ENCODE measurements at places on chromosomes 12 and 14.
A peak's percentile ranks its signal among the peaks of the same experiment; 100 is the strongest.

- DNase-seq, result no peak
These were observed 36.0 kb upstream of the PLEKHG6 start for GRCh38 chr12:6274231-6275221.

- DNase-seq, result no peak
These were observed 50.4 kb downstream of the CHGA start for GRCh38 chr14:92973261-92973797.

DNA sequence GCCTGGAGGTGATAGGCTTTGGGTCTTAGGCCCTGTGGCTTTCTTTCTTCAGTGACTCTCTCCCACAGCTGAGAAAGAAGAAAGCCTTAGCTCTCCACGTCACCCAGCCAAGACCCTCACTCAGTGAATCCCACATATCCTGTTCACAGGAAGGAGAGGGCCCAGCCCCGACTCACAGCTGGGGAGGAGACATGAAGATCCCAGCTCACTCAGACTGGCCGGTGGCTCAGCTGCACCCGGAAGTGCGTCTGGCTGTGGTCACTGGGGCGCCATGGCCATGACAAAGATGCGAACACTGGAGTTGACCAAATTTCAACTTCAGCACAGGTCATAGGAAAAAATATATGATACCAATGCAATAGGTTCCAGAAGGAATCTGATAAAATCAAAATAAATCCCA lies 14.2 kb downstream of the DLK1 start:
- no peak for DNase-seq

DNA sequence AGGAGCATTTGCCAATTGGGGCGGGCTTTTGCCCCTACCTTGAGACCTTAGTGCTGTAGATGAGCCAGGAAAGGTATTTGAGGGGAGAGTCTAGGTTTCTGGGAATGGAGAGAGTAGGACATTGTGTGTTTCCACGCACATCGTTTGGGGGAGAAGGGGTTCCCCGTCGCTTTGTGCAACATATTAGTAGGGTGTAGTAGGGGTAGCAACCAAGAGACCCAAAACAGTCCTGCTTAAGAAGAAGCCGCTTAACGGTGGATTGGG lies 694 bp upstream of the PTGES3 start:
- no peak for DNase-seq

GRCh38 chr14:56608689-56609088 lies 29.1 kb downstream of the TMEM260 start:
- no peak for DNase-seq

GRCh38 chr12:65778258-65779090 lies 45.8 kb upstream of the HMGA2 start:
- no peak for DNase-seq

GRCh38 chr14:105154476-105154871 lies 14.1 kb downstream of the JAG2 start:
- no peak for DNase-seq

DNA sequence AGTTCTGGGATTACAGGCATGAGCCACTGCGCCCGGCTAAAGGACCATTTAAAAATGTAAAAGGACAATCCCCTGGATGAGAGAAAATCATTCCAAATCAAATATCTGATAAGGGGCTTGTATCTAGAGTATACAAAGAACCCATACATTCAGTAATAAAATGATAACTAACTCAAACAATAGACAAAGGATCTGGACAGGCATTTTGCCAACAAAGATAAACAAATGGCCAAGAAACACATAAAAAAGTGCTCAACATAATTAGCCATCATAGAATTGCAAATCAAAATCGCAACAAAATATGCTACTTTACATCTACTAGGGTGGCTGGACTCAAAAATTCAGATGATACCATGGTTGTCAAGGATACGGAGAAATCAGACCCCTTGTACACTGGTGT lies 8.5 kb upstream of the BICD1 start:
- DNase-seq, result peak; percentile 39

GRCh38 chr14:64723691-64724577 lies 19.7 kb downstream of the PLEKHG3 start:
- DNase-seq, result no peak

- no peak for DNase-seq
These were observed 43.4 kb upstream of the SPTLC2 start for GRCh38 chr14:77659831-77660230.

- no peak for DNase-seq
These were observed 62.2 kb downstream of the TSPAN11 start for GRCh38 chr12:30988646-30989286.

GRCh38 chr12:54603872-54604271 lies 15.4 kb upstream of the PPP1R1A start:
- DNase-seq, result no peak

GRCh38 chr14:90580377-90581335 lies 183.8 kb downstream of the CALM1 start:
- DNase-seq, result no peak

DNA sequence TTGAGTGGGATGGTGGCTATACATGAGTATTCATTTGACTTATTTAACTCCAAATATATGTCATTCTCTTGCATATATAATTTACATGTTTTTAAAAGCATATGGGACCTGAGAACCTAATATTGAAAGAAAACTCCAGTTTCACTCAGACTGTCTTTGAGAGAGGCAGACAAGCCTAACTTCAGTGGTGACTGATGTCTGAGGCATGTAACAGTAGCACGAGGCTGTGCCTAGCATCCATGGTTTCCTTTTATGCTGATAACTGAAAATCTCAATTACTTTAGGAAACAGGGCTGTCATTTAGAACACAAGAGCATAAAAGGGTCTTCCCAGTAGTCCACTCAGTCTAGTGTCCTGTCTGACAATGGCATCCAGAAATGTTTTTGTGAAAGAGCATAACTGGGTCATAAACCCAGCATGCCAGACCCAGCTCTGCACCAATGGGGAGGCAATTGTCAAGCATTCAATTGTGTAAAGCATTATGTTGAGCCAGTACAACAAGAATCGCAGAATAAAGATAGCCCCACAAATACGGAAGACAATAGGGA lies 24.3 kb downstream of the MAPK1IP1L start:
- no peak for DNase-seq

- DNase-seq, result no peak
These were observed 5.1 kb upstream of the TNFAIP2 start for GRCh38 chr14:103118018-103118662.

GRCh38 chr12:82651489-82651888 lies 35.2 kb upstream of the TMTC2 start:
- DNase-seq, result no peak

DNA sequence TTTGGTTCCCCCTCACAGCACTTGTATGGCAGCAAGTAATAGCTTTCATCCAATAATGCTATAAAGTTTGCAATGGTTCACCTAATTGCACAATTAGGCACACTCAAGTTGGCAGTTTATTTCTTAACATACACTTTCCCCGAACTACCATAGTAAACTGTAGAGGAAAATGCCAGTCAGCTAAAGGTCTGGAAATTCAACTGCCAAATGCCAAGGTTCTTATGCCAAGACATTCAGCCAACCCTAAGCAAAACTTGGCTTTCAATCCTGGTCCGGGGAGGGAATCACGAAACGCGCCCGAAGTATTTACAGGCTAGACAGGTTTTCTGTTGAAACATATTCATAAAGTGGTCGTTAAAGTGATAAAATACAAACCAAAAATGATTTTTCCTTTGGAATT lies 1512.4 kb upstream of the FLRT2 start:
- DNase-seq, result no peak

GRCh38 chr12:3526776-3527175 lies 35.8 kb downstream of the PRMT8 start:
- DNase-seq, result no peak

DNA sequence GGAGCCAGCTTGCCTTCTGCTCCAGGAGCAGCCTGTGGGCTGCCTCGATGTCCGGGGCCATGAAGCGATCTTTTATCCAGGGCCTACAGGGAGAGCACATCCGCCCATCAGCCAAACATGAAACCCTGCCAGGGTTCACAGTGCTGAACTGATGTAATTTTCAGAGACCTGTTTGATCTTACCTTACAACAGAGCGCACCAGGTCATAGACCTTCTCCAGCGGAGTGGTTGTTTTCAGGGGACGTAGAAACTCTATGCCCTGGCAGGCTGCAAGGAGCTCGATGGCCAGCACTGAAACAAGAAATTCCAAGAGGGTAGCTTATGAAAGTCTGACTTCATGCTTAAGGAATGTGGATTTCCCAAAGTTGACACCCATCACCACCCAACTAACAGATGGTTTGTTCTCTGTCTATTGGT lies 19.7 kb downstream of the HAL start:
- DNase-seq, result no peak

GRCh38 chr12:617304-617915 lies 45.8 kb downstream of the NINJ2 start:
- no peak for DNase-seq

DNA sequence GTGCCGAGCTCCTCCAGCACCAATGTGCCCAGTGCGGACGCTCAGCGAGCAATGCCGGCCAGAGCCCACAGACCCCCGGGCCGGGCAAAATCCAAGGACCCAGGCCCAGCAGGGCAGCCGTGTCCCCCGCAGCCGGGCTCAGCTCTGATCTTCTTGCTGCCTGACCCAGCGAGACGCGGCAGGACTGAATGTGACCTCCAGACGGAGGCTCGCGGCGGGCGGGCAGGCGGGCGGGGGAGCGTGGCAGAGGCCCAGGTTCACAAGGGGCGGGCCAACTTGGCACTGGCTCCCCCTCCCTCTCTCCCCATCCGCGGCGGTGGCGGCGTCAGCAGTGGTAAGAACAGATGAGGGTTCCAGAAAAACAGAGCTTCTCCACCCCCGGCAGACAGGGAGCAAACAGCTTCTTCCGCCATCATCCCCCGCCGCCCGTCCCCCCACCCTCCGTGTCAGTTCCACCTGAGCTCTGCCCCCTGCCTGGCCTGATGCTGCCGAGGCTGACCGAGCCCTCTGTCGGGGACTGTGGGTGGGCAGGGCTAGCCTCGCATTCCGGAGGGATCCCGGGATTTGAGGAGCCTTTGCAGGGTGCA lies 94.3 kb downstream of the RFLNA start:
- DNase-seq, result no peak

- no peak for DNase-seq
These were observed 2.2 kb downstream of the GABARAPL1 start for GRCh38 chr12:10214895-10215267.

DNA sequence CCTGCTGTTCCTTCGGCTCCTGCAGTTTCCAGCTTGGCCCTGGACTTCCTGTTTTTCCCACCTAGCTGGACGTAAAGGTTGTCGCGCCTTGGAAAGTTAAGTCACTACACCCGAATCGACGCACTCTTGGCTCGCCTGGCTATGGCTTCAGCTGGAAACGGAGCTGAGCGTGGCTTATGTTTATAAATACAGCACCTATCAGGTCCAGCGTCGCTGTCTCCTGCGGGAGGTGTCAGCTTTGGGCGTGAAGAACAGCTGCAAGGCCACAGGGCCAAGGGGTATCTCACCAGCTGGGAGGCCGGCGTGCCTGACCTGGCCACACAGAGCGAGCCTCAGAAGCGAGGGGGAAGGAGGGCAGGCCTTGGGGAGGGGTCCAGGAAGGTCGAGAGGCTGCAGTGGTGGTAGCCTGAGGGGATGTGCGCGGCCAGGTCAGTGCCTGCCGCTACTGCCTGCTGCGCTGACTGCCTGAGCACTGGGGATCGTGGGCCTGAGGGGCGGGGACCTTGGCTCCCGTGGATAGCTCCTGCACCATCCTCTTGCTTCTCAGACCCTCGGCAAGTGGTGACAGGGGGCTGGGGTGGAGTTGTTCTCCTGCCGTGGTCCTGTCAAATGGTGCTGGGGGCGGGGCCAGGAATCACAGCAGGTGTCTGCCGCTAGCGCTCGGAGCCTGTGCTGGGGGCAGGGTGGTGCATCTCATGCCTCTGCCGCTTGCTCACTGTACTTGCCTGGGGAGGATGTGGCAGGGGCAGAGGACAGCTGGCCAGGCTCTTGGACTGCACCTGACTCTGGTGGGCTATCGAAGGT lies 12.5 kb downstream of the PACS2 start:
- no peak for DNase-seq

- no peak for DNase-seq
These were observed 15.6 kb upstream of the TFCP2 start for GRCh38 chr12:51188359-51189051.

- no peak for DNase-seq
These were observed 16.3 kb upstream of the HIF1A start for GRCh38 chr14:61678975-61679374.

- DNase-seq, result no peak
These were observed 18.5 kb upstream of the LUM start for GRCh38 chr12:91129662-91130362.

GRCh38 chr14:53022593-53022992 lies 71.7 kb upstream of the FERMT2 start:
- DNase-seq, result no peak

DNA sequence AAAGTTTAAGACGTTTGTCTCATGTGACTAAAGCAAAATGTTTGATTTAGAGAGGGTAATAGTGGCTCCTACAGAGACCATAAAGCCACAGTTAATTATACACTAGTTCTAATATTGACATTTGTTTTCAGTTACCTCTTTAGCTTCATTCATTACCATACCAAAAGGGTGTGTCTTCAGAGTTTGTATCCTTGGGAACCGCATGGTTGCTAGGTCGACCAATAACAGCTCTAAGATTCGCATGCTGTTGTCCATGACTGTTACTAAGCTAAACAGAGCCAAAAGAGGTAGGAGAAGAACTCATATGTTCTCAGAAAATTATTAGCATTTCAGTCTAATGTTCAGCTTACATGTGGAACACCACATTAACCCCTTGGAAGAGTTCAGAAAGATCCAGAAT lies 36.2 kb upstream of the ETNK1 start:
- no peak for DNase-seq

GRCh38 chr12:57816001-57816854 lies 2.3 kb downstream of the AVIL start:
- DNase-seq, result no peak

DNA sequence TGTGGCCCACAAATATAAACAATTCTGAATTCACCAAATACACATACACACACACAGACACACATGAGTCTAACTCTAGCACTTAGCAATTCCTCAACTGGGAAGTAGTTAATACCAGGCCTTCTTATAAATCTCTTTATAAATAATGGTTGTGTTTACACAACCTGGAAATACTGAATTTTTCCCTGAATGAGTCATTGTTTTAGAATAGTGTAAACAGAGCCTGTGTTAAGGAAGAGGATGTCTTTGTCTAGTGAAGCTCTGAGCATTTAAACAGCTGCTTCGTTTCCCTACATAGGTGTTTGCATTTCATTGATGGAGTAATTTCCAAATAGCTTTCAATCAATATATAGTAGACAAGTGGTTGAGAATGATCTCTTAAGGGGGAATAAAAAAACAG lies 218.8 kb downstream of the BTG1 start:
- DNase-seq, result no peak

- DNase-seq, result no peak
These were observed 31.4 kb downstream of the MVK start for GRCh38 chr12:109605016-109605415.

DNA sequence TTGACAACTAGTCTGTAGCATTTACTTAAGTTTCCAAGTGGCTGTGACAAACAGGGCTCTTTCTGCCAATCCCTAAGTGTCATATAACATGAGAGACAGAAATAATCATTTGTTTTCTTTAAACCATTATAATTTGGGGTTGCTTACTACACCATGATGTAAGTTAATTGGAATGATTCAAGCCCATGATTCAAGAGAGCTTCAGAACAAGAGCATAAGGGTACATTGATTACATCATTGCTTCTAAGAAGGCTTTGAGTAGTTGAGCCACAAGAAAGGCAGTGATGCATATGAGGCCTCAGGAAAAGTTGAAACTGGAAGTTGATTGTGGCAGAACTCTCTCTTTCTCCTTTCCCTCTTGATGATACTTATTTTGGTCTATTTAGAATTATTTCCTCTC lies 444.0 kb downstream of the CCER1 start:
- DNase-seq, result no peak

GRCh38 chr14:66009089-66009488 lies 477.1 kb upstream of the CCDC196 start:
- DNase-seq, result no peak

GRCh38 chr12:56590237-56590830 lies 39.8 kb downstream of the BAZ2A start:
- DNase-seq, result no peak

GRCh38 chr14:70130482-70130881 lies 58.3 kb downstream of the SLC8A3 start:
- no peak for DNase-seq
